ENCODE measurements at places on chromosomes 1 and 21.

GRCh38 chr1:16607433-16607851, 5.9 kb downstream of the NBPF1 start:
- DNase-seq: no peak

GRCh38 chr1:92784021-92784638, 778 bp downstream of the EVI5 start:
- peak; percentile 60 for DNase-seq

DNA sequence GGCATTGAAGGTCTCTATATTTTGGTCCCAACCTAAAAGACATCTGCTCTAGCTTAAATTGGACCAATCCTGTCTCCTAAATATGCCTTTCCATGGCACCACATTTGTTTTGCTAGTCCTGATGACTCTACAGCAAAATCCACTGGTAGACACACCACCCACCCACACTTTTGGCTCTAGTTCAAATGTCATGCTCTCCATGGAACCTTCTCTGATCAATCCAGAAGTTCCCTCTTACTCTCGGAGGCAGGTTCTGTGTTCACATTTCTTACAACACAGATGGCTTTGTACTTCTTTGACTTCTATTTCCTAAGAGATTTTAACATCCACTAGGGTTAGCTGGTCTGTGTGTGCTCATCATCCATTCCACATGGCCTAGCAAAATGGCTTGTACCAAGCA, 151.3 kb downstream of the APP start:
- DNase-seq: no peak

GRCh38 chr1:195332102-195332501, 1276.1 kb downstream of the KCNT2 start:
- DNase-seq: no peak

GRCh38 chr1:8607906-8608305, 209.5 kb downstream of the RERE start:
- DNase-seq: no peak

All from fibroblast of the aortic adventitia (primary cell).